ENCODE measurements at places on chromosomes 5 and 9. TPM values are rescaled to one million over a fixed set of nuclear protein-coding genes. Genes with fewer than 3 reads are reported as not detected.

The ELP1 gene
- total RNA-seq = 68.2 TPM

The KIF27 gene
- 18.8 TPM for total RNA-seq

The C5orf52 gene
- total RNA-seq = not detected

The RNF224 gene
- not detected for total RNA-seq

The BARX1 gene
- not detected for total RNA-seq

The SVEP1 gene
- total RNA-seq = 16.3 TPM

The CAMK4 gene
- 141 TPM for total RNA-seq

The GFRA3 gene
- not detected for total RNA-seq

The CDX1 gene
- total RNA-seq = not detected

The PDLIM4 gene
- total RNA-seq = 4.4 TPM

The ANKRD20A1 gene
- 5.9 TPM for total RNA-seq

The PRUNE2 gene
- 29.1 TPM for total RNA-seq

The BNC2 gene
- 0.31 TPM for total RNA-seq

The SH3GL2 gene
- 81.1 TPM for total RNA-seq

The PCDHGC5 gene
- 20.0 TPM for total RNA-seq

The CXCL14 gene
- 7.8 TPM for total RNA-seq

The HDHD3 gene
- 10.0 TPM for total RNA-seq

The MYOT gene
- total RNA-seq = not detected

The WWC1 gene
- 77.0 TPM for total RNA-seq

The MZB1 gene
- not detected for total RNA-seq

The NEURL1B gene
- 26.6 TPM for total RNA-seq

The ANKRD31 gene
- 0.94 TPM for total RNA-seq

The RMRP gene
- 78,439 TPM for total RNA-seq

The CTXN3 gene
- total RNA-seq = 0.63 TPM

The CNTLN gene
- 21.3 TPM for total RNA-seq

The RBM18 gene
- total RNA-seq = 18.8 TPM

The WNT8A gene
- total RNA-seq = not detected

The TSSK1B gene
- 0.31 TPM for total RNA-seq

The MEGF10 gene
- total RNA-seq = 28.2 TPM

The TPD52L3 gene
- not detected for total RNA-seq

The EGFLAM gene
- 1.3 TPM for total RNA-seq

The HNRNPA0 gene
- total RNA-seq = 40.1 TPM

The PCDHB2 gene
- 20.3 TPM for total RNA-seq

The OMD gene
- total RNA-seq = not detected

The PCDHGA1 gene
- 9.1 TPM for total RNA-seq

The MVB12B gene
- total RNA-seq = 50.7 TPM

The GPX8 gene
- total RNA-seq = 0.63 TPM

The GLRA1 gene
- total RNA-seq = not detected

The SCGB3A2 gene
- not detected for total RNA-seq

The HMCN2 gene
- 0.31 TPM for total RNA-seq

The NR2F1 gene
- total RNA-seq = 82.6 TPM

The VCP gene
- total RNA-seq = 225 TPM

The FOXD4L6 gene
- total RNA-seq = 1.3 TPM

The ESM1 gene
- not detected for total RNA-seq

The TRIM7 gene
- 2.5 TPM for total RNA-seq

The FAM151B gene
- 22.2 TPM for total RNA-seq

The RLN2 gene
- not detected for total RNA-seq

The FAM114A2 gene
- 23.5 TPM for total RNA-seq

The ITGA2 gene
- 5.9 TPM for total RNA-seq

The EQTN gene
- 8.1 TPM for total RNA-seq

The EMB gene
- total RNA-seq = 3.1 TPM

The TRAF1 gene
- total RNA-seq = 5.0 TPM

The PLCXD3 gene
- 9.1 TPM for total RNA-seq

The GADD45G gene
- total RNA-seq = 13.8 TPM

The CCL21 gene
- not detected for total RNA-seq

The CARD9 gene
- total RNA-seq = 0.63 TPM

The PDLIM7 gene
- 9.1 TPM for total RNA-seq

The PCDHGB4 gene
- 35.4 TPM for total RNA-seq

The IL3 gene
- total RNA-seq = not detected
